ENCODE measurements at places on chromosomes 2 and 18. TPM values are rescaled to one million over a fixed set of nuclear protein-coding genes. Genes with fewer than 3 reads are reported as not detected.

MOCOS gene
- total RNA-seq = 0.19 TPM

DNA sequence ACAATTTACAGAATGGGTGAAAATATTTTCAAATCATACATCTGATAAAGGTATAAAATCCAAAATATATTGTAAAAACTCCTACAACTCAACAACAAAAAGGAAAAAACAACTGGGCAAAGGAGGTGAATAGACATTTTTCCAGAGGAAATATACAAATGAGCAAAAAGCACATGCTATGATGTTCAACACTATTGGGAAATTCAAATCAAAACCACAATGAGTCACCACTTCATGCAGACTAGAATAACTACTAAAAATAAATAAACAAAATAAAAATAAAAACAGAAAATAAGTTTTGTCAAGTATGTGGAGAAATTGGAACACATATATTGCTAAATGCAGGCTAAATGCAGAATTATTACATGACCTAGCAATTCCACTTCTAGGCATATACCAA lies 120.9 kb downstream of the FSIP2 start:
- DNase-seq = no peak

TMEM247 gene
- not detected for total RNA-seq

OSBPL1A gene
- total RNA-seq = 2.3 TPM

DNA sequence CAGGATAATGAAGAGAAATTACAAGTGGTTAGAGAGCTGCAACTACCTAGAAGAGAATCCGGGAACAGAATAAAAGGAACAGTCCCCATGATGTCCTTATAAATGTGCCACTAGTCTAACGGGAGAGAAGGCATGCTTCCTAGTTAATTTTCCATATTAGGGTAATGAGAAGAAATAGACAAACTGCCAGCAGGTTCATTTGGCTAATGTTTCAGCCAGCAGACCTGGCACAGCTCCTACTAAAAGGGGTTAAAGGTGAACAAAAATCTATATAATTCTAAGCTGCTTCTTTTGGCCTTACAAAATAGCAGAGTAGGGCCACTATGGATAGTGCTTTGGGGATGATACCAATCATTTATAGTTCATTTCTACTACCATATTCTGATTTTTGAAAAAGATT lies 845.3 kb upstream of the GCFC2 start:
- no peak for DNase-seq

- peak; percentile 21 for DNase-seq
Observed at GRCh38 chr2:22904126-22904684, 480.8 kb upstream of the KLHL29 start.

CCBE1 gene
- 0.27 TPM for total RNA-seq

KYNU gene
- not detected for total RNA-seq

HOXD3 gene
- total RNA-seq = not detected

GRCh38 chr2:133608291-133608690 lies 40.0 kb upstream of the NCKAP5 start:
- no peak for DNase-seq

GRCh38 chr18:69585696-69586095 lies 185.0 kb downstream of the DOK6 start:
- DNase-seq = no peak

DNA sequence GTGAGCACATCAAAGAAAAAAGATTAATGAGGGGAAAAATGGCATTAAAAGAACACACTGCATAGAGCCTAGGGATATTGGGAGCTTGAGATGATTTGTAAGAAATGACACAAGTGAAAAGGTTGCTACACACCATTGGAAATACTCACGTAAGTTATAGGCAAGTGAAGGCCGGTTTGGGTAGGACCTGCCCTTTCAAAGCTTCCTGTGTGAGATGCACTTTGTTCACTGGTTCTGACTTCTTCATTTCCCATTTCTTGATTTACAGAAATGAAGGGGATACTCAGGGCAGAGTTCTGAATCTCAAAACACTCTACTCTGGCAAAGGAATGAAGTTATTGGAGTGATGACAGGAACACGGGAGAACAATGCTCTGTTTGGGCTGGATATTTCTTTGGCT lies at the start of gene IL18RAP:
Gene IL18RAP (plus strand): TSS at position 251 of the 400 bp plus-strand sequence. CDS start 118 bp downstream, at position 369.
- DNase-seq = no peak

FMNL2 gene
- 8.0 TPM for total RNA-seq

NEUROD1 gene
- total RNA-seq = not detected

AMER3 gene
- total RNA-seq = not detected

DNA sequence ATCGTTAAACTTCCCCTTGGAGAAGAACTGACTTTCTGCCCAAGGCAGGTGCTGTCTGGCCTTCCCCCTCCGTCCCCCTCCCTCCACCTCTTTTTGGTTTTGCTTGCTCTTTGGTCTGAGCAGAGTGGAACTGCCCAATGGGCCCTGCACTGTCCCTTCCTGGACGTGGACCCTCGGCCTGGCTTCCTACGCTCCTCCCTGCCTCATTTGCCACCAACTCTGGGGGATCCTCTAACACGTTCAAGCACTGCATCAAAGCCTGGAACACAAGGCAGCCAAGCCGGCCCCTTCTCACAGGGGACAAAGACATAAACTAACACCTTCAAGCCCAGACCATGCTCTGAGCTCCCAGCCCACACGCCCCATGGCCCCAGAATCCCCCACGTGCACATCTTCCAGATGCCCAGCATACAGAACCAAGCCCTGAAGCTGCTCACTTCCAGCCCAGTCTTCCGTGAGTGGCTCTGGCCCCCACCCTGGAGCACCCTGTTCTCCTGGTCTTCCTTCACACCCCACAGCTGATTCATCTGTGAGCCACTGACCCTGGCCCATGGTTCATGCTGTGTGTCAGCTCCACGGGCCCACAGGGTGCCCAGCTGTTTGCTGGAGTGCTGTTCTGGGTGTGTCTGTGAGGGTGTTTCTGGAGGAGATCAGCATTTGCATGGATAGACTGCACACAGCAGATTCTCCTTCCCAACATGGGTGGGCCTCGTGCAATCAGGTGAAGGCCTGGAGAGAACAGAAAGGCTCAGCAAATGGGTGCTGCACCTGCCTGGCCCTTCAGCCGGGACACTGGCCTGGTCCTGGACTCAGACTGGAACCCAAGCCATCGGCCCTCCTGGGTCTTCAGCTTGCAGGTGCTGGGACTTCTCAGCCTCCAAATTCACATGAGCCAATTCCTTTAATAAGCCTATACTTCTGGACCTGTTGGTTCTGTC lies 247.1 kb upstream of the SALL3 start:
- DNase-seq = no peak

DNA sequence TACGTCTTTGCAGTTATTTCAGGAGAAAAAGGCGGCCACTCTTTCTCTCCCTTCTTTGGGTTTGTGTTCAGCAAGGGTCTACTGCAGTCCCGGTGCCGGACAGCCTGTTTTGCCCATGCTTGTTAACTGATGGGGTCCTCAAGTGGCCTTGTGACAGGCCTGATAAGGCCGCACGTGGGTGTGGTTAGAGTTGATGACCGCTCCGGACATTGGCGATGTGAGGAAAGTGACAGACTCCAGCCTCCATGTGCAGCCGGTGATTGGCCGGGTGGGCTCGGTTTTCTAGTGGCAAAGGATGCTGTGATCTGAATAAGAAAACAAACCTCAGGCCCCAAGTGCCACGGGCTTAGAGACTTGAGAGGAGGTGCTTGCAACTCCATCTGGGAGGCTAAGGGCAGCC lies 15.6 kb downstream of the HPCAL1 start:
- DNase-seq = no peak

CCDC148 gene
- not detected for total RNA-seq

- DNase-seq = no peak
Observed at GRCh38 chr18:75208836-75209128, 157 bp downstream of the PTGR3 start.

DNA sequence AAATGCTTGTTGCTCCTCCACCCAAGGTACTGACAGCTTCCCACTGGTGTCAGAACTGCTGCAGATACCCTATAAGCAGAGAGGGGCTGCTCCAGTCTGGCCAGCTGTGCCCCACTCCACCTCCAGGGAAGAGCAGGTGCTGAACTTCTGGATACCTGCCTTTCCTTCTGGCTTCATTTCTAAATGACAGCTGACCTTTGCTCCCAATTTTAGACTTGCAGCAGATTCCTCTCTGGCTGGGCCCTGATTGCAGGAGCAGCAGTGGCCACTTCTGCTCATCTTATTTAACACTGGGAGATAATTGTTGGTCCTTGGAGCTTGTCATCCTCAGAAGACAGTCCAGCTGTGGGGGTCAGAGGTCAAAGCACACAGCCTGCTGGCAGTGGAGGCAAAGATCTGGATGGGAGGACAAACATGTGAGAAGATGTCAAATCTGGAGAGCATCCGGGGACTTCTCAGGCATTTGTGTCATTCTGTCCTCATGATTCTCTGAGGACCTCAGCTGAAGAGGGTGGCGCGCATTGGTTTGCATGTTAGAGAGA lies 38.9 kb downstream of the SETBP1 start:
- DNase-seq = no peak

DNA sequence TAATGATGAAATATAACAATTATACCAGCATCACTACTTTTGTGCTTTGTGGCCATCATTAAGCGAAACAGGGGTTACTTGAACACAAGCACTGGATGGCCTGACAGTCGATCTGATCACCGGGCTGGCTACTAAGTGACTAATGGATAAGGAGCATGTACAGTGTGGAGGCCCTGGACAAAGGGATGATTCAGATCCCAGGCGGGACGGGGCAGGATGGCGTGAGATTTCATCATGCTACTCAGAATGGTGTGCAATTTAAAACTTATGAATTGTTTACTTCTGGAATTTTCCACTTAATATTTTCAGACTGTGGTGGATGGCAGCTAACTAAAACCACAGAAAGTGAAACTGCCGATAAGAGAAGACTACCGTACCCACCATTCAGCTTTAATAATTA lies 7.0 kb upstream of the CLIP4 start:
- no peak for DNase-seq

GPATCH11 gene
- 9.4 TPM for total RNA-seq

- no peak for DNase-seq
Observed at GRCh38 chr2:166665991-166666940, 172.2 kb upstream of the SCN7A start.

- DNase-seq = no peak
Observed at GRCh38 chr2:3435445-3435844, 56.0 kb downstream of the TRAPPC12 start.

DNA sequence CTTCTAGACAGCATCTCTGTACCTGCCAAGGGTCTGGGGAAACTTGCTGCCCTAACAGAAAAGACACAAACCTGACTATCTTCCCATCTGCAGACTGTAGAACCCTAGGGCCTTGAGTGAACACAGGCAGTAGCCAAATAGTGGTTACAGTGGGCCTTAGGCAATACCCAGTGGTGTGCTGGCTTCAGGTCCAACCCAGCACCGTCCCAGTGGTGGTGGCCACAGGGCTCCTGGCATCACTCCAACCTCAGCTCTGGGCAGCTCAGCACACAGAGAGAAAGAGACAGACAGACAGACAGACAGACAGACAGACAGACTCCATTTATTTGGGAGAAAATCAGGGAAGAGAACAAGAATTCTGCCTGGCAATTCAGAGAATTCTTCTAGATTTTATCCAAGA lies 29.3 kb upstream of the UPP2 start:
- DNase-seq = no peak

MBD2 gene
- 91.6 TPM for total RNA-seq

- no peak for DNase-seq
Observed at GRCh38 chr18:69402533-69402989, 1.9 kb downstream of the DOK6 start.

DNA sequence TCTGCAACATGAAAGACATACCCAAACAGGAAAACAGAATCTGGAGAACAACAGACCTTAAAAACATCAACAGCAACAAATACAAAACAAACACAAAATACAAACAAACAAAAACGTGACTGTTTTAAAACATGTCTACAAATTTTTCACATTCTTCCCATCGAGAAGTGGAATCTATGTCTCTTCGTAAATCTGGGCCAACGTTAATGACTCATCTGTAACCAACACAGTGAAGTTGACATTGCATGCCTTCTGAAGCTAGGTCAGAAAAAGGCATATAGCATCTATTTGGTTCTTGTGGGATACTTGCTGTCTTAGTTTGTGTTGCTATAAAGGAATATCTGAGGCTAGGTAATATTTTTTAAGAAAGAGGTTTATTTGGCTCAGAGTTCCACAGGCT lies 269.0 kb upstream of the FBXO11 start:
- no peak for DNase-seq

ACOXL gene
- total RNA-seq = 0.16 TPM

GRCh38 chr18:72161691-72162090 lies 382.5 kb downstream of the CBLN2 start:
- no peak for DNase-seq

- DNase-seq = peak; percentile 18
Observed at GRCh38 chr2:20599861-20600461, 50.9 kb downstream of the HS1BP3 start.

MZT2B gene
- total RNA-seq = 392 TPM

STAT4 gene
- total RNA-seq = 67.1 TPM

GAL3ST2 gene
- total RNA-seq = 1.1 TPM

HIBCH gene
- total RNA-seq = 30.2 TPM

TEKT4 gene
- total RNA-seq = not detected

DNA sequence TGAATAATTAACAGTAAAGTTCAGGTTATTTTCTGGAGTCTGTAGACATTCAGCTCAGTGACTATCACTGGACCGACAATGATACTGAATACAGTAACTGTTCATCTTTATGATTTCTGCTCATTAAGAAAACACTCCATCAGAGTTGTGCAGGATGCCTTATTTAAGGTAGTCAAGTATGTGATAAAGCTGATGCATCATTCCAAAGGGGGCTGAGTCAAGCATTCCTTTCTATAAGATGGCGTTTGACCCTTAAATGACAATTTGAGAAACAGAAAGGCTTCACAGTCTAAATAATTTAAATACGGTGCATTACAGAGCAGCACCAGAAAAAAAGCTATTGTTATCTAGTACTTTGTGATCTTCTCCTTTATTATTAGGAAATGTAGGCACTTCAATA lies 131.1 kb downstream of the CDH2 start:
- no peak for DNase-seq
